ENCODE measurements at places on chromosomes 3 and 15. TPM values are rescaled to one million over a fixed set of nuclear protein-coding genes. Genes with fewer than 3 reads are reported as not detected.

DNA sequence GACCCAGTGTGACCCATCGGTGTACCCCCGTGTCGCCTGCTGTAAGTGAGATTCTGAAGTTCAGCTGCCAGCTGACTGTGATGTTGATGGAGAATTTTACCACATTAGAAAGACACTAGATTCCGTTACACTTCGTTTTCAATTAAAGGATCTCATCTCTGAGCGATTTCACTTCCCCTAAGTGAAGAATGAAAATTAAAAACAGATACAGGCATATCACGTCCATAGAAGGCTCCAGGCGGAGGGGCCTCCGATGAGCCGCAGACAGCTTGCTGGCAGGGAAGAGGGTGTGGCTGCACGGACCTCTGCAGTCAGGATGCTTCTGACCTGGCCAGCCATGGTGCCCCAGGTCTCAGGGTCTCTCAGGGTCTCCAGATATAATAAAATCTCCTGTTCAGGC is 6.6 kb upstream of the CPN2 start:
- no peak for DNase-seq

- DNase-seq, result peak; percentile 86
Measured at GRCh38 chr3:48558493-48559134, 2.0 kb upstream of the PFKFB4 start.

The LRRC34 gene
- 4.6 TPM for total RNA-seq

DNA sequence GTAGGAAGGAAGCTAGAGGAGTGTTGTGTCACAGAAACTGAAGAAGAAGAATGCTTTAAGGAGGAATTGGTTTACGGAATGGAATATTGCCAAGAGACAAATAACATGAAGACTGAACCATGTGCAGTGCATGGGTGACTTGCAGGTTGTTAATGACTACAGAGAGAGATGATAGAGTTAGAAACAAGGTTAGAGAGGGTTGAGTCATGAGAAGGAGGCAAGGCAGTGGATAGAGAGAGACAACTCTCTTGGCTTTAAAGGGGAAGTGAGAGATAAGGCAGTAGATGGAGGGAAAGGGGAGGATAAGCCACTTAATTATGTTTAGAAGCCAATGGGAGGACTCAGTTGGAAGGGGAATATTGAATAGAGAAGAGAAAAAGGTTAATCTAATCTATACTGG is 119.3 kb upstream of the CCNL1 start:
- no peak for DNase-seq

DNA sequence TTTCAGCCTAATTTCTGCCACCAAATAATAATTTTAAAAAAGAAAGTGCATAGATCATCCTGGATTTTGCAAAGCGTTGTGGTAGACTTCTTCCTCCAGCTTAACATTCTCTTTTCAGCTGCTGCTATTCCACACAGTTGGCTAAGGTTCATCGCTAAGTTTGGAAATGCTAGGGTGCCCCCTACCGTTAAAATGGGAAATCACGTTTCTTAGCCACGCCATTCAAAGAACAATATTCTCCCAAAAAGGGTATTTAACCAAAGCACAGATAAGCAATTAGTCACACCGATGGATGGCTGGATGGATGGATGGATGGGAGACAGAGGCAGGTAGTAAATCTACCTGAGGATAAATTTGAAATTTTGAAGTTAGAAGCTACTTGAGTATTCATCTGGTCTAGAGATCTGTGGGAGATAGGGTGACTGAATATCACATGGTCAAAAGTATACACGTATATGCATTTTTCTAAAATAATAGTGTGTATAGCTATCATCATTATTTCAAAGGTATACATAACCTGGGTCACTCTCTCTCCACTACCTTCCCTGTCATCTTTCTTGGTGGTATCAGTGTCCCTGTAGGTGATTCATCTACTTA is 67.2 kb downstream of the EFHB start:
- DNase-seq, result no peak

- DNase-seq, result no peak
Measured at GRCh38 chr3:197748597-197749314, 927 bp upstream of the FYTTD1 start.
